Cortex of kidney (tissue), 1 donor: ENCODE measurements at places on chromosomes 4 and X.

DNA sequence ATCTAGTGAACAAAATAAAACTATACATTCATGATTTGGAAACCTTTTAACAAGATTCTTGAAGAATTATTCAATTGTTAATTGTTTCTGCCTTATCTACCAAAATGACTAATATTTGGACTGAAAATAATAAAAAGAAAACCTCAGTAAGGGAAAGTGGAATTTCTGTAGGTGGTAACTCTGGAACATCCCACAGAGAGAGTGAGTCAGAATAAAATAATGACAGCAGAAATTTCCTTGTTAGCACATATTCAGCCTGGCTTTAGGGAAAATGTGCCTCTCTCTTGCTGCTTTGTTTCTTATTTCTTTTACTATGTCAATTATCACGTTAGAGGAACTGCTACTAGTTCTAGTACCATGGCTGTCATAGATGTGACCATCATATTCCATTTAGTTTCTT is 421.5 kb upstream of the GNPDA2 start:
- no peak for DNase-seq

DNA sequence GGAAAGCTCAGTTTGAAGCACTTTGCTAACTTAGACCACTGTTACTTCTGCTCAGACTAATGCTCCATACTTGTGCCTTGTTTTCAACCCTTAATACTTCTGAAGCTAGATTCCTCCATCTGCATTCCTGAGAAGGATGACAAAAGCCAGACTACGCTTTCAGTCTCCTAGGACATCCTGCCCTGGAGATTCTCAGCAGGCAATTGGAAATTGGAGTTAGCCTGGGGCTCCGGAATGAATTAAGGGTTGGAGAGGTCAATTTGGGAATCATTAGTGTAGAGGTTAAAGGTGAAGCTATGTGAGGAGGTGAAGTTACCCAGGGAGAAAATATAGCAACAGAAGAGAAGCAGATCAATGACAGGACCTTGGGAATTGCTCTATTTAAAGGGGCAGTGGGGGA is 215.9 kb upstream of the MBNL3 start:
- DNase-seq: no peak

DNA sequence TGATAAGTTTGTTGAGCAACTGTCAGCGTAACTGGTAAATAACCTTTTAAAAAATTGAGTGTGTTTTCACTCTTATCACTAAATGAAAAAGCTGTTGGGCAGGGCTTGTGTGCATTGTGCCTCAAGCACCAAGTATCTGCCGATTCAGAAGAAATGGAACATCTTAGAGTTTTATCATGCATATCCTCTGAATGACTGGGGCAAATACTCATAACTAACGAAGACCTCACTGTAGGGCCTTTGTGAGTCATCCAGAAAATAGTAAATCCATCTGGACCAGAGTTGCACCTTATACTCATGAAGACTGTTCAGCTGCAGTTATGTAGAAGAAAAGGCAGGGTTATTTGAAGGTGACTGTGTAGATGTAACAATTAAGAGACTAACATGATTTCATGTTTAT is 222.1 kb downstream of the CAMK2D start:
- DNase-seq: no peak

- DNase-seq: no peak
These were observed 531.8 kb downstream of the GLUD2 start for GRCh38 chrX:121579016-121579760.
